ENCODE measurements at places on chromosomes 7 and 10. TPM values are rescaled to one million over a fixed set of nuclear protein-coding genes. Genes with fewer than 3 reads are reported as not detected.

The C10orf67 gene
- total RNA-seq, result 0.32 TPM

The TCAF2 gene
- total RNA-seq, result 36.4 TPM

The TFR2 gene
- 11.9 TPM for total RNA-seq

The PAX4 gene
- not detected for total RNA-seq

GRCh38 chr10:132851451-132851850 lies 65.5 kb upstream of the NKX6-2 start:
- H3K36me3 ChIP-seq, result no peaks in the 10 kb centered on the region
- H3K27ac ChIP-seq, result no peak overlapping the region
- peaks cover 10% of the 10 kb centered on the region for H3K4me1 ChIP-seq
- DNase-seq, result no peak
- no peaks in the 10 kb centered on the region for H3K27me3 ChIP-seq
- no peak overlapping the region for H3K4me3 ChIP-seq

The YKT6 gene
- 49.3 TPM for total RNA-seq

DNA sequence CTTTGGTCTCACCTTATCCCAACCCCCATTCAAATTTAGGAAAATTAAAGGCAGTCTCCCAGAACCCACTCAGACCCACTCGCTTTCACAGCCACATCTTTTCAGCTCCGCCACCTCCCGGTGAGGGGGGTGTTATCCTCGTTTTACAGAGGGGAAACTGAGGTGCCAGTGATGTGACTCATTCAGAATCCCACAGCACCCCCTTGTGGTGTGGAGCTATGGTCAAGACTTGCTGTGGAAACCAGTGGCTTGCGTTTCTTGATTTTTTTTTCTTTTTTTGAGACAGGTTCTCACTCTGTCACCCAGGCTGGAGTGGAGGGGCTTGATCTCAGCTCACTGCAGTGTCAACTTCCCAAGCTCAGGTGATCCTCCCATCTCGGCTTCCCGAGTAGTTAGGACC lies 27.6 kb downstream of the SLC35G1 start:
- no peaks in the 10 kb centered on the region for H3K36me3 ChIP-seq
- H3K27me3 ChIP-seq, result no peaks in the 10 kb centered on the region
- DNase-seq, result peak; percentile 44
- H3K27ac ChIP-seq, result no peak overlapping the region
- no peaks in the 10 kb centered on the region for H3K4me1 ChIP-seq

- no peaks in the 10 kb centered on the region for H3K27me3 ChIP-seq
- no peaks in the 10 kb centered on the region for H3K4me1 ChIP-seq
- no peaks in the 10 kb centered on the region for H3K36me3 ChIP-seq
- no peak for DNase-seq
Measured at GRCh38 chr7:18978108-18978495, 139.3 kb downstream of the TWIST1 start.

GRCh38 chr10:5743736-5744135 lies 59.1 kb downstream of the TASOR2 start:
- no peak overlapping the region for H3K4me3 ChIP-seq
- H3K4me1 ChIP-seq, result peaks cover 4% of the 10 kb centered on the region
- H3K27ac ChIP-seq, result no peak overlapping the region
- DNase-seq, result no peak

The GPR15LG gene
- total RNA-seq, result not detected

DNA sequence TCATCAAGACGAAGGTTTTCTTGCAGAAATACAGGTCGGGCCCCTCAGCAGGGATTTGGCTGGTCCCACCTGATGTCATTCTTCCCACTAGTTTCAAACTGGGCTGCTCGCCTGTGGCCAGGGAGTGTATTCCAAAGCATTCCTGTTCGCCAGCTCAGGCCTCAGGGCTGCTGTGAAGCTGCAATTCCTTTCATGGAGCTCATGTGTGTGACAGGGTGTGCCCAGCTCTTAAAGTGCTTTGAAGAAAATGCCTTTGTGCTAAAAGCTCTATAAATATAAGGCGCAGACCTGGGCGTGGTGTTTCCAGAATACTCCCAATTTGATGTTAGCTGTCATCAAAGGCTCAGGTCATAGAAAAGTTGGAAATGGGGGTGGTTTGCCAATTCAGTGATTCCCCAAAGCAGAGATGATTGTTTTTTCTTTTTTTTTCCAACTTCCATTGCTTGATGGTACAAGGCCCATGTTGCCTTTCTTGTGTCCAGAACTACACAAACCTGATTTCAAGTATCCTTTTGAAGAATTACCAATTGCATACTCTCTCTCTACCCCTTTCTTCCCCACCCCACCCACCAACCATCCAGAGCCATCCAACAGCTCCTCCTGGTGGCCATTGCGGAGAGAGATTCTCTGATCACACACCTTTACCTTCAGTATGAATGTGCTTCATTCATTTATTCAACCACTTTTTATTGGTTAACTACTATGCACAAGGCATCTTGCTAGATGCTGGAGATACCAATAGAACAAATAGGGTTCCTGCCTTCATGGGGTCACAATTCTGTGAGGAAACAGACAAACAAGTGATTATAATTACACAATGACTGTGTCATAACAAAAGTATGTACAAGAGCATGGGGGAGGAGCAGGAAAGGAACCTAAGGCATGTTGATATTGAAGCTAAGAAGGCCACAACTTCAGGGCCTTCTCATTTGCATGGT lies 297.3 kb upstream of the LYZL1 start:
- no peaks in the 10 kb centered on the region for H3K4me1 ChIP-seq
- no peaks in the 10 kb centered on the region for H3K36me3 ChIP-seq
- peak; percentile 42 for DNase-seq
- no peak overlapping the region for H3K4me3 ChIP-seq

DNA sequence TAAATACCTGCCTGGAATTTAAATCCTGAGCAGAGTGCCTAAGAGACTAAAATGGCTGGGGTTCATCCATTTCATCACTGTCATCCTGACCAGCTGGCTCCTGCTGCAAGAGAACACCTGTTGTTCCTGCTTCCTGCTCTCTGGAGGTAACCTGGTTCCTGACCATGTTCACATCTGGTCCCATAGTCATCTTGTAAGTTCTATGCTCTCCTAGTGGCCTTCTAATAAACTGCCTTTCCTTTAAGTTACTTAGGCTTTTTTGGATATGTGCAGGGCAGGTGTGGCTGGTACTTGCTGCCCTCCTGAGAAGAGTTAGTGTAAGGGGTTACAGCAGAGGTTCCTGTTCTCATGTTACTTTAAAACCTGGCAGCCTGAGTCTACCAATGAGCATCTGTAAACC lies 80.0 kb downstream of the NRCAM start:
- no peak overlapping the region for H3K27ac ChIP-seq
- DNase-seq, result no peak
- no peak overlapping the region for H3K4me3 ChIP-seq

The SPAG6 gene
- total RNA-seq, result not detected

The SPDYE9 gene
- total RNA-seq, result not detected

The HMX2 gene
- 0.43 TPM for total RNA-seq

DNA sequence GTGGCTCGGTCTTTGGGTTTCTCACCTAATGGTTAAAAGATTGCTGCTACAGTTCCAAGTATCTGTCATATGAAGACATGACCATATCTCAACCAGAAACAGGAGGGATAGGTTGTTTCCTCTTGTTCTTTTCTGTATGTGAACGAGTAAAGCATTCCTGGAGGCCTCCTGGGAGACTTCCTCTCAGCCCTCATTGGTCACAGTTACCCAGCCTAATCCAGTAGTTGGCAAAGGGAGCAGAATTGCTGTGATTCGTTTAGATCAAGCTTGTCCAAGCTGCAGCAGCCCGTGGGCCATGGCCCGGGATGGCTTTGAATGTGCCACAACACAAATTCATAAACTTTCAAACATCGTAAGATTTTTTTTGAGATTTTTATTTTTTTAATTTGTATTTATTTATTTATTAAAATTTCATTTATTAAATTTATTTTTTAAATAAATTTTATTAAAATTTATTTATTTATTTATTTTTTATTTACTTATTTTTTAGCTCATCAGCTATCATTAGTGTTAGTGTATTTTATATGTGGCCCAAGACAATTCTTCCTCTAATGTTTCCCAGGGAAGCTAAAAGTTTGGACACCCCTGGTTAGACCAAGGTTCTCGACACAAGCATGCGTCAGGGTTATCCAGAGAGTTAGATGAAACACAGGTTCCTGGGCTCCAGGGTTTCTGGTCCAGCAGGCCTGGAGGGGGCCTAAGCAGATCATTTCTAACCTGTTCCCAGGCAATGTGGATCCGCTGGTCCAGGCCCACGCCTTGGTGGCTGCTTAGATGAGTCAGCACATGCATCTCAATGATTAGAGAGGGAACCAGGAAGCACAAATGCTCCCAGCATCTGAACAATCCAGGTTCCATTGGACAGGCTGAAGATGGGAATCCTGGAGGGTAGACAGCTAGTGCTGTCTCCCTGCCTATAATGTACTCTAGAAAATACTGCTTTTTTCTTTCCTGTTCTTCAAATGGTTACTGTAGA lies 25.6 kb downstream of the CDC123 start:
- no peaks in the 10 kb centered on the region for H3K27me3 ChIP-seq
- no peak for DNase-seq
- peaks cover 2% of the 10 kb centered on the region for H3K4me1 ChIP-seq
- H3K27ac ChIP-seq, result peak overlapping the region; percentile 57

DNA sequence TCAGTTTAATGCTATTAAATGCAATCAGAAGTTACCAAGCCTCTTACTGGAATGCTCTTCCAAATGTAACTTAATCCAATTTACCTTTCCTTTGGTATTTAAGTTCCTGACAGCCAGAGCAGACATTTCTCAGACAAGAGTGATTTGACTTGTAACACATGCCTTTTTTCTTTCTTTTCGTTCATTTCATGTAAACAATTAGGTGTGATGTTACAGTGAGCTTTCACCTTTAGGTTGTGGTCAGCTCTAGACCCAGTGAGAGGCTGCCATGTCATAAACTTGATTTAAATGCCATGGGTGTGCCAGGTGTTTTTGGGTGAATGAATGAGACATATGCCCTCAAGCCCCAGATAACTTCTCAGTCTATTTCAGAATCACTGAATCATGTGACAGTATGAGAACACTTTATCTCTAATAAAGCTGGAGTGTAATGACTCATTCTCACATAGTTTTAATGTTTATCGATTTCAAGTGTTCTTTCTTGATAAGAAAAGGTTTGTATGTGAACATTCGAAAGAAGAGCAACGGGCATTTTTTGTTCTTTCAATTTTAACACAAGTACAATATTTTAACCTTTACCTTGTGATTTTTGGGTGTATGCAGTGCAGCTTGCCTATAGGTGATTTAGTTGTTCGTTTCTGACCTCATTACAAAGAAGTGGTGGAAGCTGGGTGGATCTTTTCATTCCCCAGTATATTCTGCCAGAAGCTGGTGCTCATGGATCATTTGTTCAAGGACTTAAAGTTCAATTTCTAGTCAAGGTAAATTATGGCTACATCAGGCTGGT lies 61.5 kb downstream of the CHN2 start:
- peaks cover 11% of the 10 kb centered on the region for H3K4me1 ChIP-seq
- H3K27me3 ChIP-seq, result no peaks in the 10 kb centered on the region
- H3K4me3 ChIP-seq, result no peak overlapping the region
- H3K36me3 ChIP-seq, result no peaks in the 10 kb centered on the region

The LBX1 gene
- total RNA-seq, result not detected

The TUBAL3 gene
- not detected for total RNA-seq

- no peaks in the 10 kb centered on the region for H3K27me3 ChIP-seq
- DNase-seq, result no peak
- H3K4me3 ChIP-seq, result no peak overlapping the region
Measured at GRCh38 chr7:6409944-6410693, 37.6 kb downstream of the DAGLB start.

All from activated CD8-positive, alpha-beta T cell treated with anti-CD3 and anti-CD28 coated beads for 36 hours (primary cell).